Activated CD4-positive, alpha-beta T cell treated with anti-CD3 and anti-CD28 coated beads for 48 hours (primary cell): ENCODE measurements at places on chromosomes 3 and 15.

- DNase-seq, result no peak
Observed at GRCh38 chr15:39869254-39869653, 50.8 kb downstream of the GPR176 start.

- DNase-seq, result no peak
Observed at GRCh38 chr15:93138681-93139250, 49.8 kb upstream of the RGMA start.

DNA sequence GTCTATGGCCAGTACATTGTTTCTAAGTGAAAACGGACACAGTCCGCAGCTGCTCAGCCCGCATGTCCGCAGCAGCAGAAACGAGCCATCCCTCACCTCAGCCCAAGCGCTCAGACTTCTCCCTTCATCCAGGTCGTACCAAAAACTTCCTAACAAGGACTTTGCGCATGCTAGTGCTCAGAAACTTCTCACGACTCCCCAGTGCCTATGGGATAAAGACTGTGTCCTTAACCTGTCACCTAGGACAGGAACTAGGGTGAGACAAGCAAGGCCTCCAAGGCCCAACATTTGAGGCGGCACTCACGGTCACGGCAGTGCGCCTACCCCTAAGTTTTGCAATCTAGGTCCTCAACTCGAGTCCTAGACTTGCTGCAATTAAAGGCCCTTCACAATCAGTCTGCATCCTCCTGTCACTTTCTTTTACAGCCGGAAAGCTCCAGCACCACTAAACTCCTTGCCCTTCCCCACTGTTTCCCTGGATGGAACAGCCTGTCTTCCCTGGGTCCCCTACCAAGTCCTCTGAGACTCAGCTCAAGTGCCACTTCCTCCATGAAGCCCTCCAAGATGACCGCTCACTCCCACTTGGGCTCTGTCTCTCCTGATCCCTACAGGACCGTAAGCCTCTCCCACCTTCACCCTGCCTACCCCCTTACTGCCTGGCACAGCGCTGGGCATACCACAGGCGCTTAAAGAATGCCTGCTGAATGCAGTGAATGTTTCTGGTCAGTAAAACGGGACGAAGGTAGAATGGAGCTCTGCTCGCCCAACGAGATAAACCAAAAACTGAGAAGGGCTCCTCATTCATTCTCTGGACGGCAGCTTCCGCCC lies 1.2 kb downstream of the CLN6 start:
- no peak for DNase-seq

- DNase-seq, result no peak
Observed at GRCh38 chr3:142337994-142338393, 109.8 kb downstream of the XRN1 start.

- peak; percentile 57 for DNase-seq
Observed at GRCh38 chr15:85793641-85794597, 806 bp downstream of the KLHL25 start.
